Posterior vena cava (tissue), 2 donors: ENCODE measurements at places on chromosomes 6 and 20. TPM values are rescaled to one million over a fixed set of nuclear protein-coding genes. Genes with fewer than 3 reads are reported as not detected.

The SMLR1 gene
- total RNA-seq, result not detected

The BMP6 gene
- 2.0 TPM for total RNA-seq

GRCh38 chr6:139490482-139490881, 116.0 kb upstream of the CITED2 start:
- DNase-seq, result no peak

GRCh38 chr6:11798538-11798937, 19.9 kb upstream of the ADTRP start:
- DNase-seq, result no peak

DNA sequence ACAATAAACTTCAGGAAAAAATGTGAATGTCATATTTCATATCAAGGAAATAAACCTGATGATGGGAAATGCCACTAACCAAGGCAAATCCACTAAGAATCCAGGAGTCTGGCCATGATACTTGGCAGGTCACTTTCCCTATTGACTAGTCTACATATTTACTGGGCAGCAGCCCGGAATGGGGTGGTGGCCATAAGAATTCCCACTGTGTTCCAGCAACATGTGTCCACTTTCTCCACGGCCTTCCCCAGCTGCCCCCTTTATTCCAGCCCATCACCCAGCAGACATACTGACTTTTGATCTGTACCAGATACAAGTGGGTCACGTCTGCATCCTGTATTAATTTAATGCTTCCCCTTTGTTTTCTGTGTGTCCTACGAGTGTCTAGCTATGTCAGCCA, 234.5 kb upstream of the PRDM1 start:
- no peak for DNase-seq
